Stimulated activated CD8-positive, alpha-beta memory T cell treated with anti-CD3 and anti-CD28 coated beads, Interleukin-7, amount 100 ng/mL, for 4 hours (primary cell): ENCODE measurements at places on chromosomes 12 and 14.

GRCh38 chr14:104016873-104017650 is 68.4 kb upstream of the ASPG start:
- no peak for DNase-seq

GRCh38 chr12:126084480-126084879 is 1019.2 kb downstream of the AACS start:
- no peak for DNase-seq

GRCh38 chr14:91063119-91063518 is 2.7 kb upstream of the RPS6KA5 start:
- DNase-seq = no peak

DNA sequence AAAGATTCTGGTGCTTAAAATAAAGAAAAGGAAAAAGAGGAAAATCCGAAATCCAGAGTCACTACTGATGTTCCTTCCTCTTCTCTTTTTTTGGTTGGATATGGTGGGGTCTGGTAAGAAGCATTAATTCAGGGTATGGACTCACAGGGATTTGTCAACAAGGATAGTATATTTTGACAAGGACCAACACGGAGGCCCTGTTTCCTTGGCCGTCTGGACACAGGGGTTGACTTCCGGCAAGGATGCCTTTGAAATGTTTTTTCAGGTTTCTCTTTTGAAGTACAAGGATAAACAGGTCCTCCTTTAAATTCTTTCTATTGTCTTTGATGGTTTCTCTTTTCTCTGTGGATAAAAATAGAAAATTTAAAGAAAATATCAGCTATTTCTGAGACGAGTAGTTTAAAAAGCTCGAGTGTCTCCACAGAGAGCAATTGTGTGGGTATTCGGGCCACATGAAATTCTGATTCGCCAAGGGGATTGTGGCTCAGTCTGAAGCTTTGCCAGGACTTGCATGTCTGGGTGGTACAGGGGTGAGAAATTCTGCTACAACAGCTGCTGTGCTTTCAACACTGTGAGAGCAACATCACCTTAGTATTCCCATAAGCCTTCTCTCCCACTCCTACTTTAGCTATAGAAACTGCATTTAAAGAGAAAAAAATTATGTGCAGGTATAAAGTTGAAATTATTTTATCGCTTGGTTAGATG is 88.5 kb upstream of the CSRP2 start:
- DNase-seq = no peak

GRCh38 chr14:54528973-54529372 is 19.3 kb downstream of the CGRRF1 start:
- no peak for DNase-seq

DNA sequence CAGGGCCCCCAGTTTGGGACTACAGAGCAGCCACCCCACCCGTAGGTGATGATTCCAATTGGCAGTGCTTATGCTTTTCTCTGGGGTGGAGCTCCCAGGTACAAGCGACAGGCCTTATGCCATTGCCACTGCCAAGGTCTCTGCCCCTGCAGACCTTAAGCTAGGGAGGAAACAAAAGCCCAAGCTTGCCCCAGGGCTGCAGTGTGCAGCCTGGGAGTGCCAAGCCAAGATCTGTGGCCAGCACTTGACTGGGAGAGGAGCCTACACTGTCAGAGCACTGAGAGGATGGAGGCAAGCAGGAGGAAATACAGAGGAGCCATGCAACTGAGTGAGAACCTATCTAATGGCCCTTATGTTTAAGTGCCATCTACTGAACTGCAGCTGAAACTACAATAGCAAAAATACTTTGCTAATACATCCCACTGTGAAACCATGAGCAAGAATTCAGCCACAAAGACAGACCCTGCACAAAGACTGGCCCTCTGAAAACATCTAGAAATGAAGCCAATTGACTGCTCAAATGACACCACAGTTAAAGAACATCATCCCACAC is 17.7 kb upstream of the ASCL1 start:
- no peak for DNase-seq
